ENCODE measurements at places on chromosomes 2 and 18. TPM values are rescaled to one million over a fixed set of nuclear protein-coding genes. Genes with fewer than 3 reads are reported as not detected.
A peak's percentile ranks its signal among the peaks of the same experiment; 100 is the strongest.

ST8SIA5 gene
- polyA plus RNA-seq, result 1.3 TPM

HMSD gene
- 1.1 TPM for polyA plus RNA-seq

DPP4 gene
- 136 TPM for polyA plus RNA-seq

ERICH2 gene
- 1.6 TPM for polyA plus RNA-seq

C2orf78 gene
- not detected for polyA plus RNA-seq

DNAJC27 gene
- polyA plus RNA-seq, result 8.5 TPM

ORMDL1 gene
- 113 TPM for polyA plus RNA-seq

GRCh38 chr2:75199428-75200011 lies at the start of gene TACR1:
Gene TACR1 (minus strand): TSS chr2:75199520. CDS start chr2:75198934, 586 bp downstream.
- peak; percentile 59 for DNase-seq

- DNase-seq, result no peak
Observed at GRCh38 chr18:23669804-23670405, 7.2 kb upstream of the ANKRD29 start.

DNA sequence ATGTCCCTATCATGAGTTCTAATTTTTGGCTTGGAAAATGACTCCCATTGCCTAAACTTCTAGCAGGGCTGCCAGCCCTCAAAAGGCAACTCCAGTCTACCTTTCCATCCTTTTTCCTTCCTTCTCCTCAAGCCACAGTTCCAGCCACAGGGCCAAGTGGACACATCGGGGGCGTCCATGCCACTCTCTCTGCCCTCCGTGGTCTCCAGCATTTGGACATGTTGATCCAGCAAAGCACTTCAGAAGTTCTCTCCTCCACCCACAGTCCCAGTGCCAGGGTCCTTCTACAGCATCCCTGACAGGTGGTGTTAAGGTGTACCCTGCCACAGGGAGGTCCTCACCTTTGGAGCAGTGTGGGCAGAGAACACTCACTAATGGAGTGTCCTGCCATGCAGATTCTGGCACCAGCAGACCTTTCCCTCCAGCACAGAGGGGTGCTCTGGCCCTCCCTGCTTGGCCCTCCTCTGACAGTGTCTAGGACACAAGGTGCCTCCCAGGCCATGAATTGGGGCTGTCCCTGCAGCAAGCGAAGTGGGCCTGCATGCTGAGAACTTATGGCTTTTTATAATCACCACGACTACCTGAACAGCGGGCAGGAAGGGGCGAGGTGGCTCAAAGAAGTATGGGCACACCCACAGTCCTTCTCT lies 1.6 kb upstream of the FABP1 start:
- no peak for DNase-seq

DNA sequence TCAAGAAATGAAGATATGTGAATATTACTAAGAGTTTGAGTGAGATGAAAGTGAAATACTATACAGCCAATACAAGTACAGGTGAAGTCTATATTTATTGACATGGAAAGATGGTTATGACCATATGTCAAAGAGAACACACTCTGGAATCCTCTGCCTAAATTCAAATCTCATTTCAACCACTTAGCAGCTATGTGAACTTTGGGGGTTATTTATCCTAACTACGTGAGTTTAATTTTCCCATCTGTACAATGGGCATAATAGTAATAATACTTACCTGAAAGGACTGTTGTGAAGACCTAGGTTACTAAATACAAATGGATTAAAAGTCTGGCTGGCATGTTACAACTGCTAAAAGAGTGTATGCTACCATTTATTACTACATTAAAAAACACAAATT lies 79.6 kb downstream of the ROCK2 start:
- no peak for DNase-seq

DNA sequence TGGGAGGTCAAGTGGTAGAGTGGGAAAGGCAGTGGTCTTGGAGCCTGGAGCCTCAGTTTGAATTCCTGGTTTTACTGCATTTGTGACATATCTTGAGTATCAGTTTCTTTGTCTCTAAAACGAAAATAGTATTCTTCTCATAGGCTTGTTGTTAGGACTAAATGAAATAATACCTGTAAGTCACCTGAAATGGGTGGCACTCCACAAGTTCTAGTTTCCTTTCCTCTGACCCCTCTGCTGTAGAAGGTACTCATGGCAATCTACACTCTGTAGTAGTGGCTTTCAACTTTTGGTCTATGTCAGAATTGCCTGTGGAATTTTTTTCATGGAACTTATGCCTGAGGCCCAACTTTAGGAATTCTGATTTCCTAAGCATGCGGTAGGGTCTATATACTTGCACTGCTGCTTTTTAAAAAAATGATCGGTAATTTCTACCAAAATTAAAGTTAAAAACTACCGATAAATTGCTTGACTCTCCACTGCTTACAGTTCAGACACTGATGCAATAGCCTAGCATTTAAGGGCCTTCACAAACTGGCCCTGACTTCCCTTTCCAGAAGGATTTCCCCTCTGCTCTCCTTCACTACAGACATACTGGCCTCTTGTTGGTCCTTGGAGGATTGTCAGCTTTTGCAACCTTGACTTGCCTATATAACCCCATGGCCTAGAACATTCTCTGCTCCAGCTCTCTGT lies 47.2 kb downstream of the PLEK start:
- no peak for DNase-seq

DNA sequence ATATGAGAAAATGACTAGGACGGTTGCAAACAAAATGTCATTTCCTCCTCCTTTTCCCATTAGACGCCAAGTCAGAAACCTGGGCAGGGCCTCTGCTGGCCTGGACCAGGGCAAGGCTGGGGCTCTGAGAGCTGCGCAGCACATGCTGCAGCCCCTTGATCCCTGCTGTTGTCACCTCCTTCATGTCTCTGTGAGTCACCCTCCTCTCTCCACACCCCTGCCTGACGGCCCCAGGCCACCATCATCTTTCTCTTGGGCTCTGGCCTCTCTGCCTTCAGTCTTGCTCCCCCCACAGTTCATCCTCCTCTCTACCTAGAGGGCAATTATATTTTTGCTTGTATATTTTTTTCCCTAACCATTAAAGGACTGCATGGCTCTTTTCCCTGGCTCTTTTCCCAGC lies 10.0 kb downstream of the FLACC1 start:
- no peak for DNase-seq

GRCh38 chr2:178397002-178397605 lies 53.9 kb downstream of the PRKRA start:
- no peak for DNase-seq

- DNase-seq, result no peak
Observed at GRCh38 chr2:178395941-178396570, 54.9 kb downstream of the PRKRA start.

DNA sequence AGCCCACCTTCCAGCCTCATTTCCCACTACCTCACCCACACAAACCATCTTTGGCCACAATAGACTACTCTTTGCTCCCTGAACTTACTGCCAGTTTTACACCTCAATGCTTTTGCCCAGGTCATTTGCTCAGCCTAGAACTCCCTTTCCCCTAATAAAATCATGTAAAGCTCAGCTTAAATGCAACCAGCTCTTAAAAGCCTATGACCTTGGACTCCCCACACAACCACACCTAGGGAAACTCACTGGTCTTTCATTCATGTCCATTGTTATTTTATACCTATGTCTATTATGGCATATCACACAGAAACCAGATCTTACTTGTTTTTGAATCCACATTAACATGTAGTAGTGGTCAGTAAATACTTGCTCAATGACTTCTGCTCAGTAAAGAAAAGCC lies 14.5 kb upstream of the XDH start:
- no peak for DNase-seq

- DNase-seq, result no peak
Observed at GRCh38 chr2:19689646-19690168, 212.1 kb downstream of the TTC32 start.

GRCh38 chr2:7523481-7524120 lies 606.4 kb downstream of the RNF144A start:
- DNase-seq, result no peak

DNA sequence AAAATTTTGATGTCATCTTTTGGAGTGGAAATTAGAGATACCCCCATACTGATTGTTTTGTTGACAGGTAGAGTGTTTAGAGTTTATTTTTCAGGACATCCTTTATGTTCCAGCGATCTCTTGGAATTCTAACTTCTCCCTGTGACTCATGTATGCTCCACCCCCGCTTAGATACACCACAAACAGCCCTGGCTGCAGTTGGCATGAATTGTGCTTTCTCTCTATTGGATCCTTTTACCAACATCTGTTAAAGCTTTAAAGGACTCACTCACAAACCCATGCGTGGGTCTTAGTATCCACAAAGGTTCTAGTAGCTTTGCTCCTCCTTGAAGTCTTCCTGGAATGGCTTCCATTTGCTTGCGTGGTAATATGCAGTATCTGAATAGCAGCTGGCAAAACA lies 409.5 kb upstream of the POU3F3 start:
- no peak for DNase-seq

- no peak for DNase-seq
Observed at GRCh38 chr18:38198956-38199355, 633.4 kb upstream of the CELF4 start.

DNA sequence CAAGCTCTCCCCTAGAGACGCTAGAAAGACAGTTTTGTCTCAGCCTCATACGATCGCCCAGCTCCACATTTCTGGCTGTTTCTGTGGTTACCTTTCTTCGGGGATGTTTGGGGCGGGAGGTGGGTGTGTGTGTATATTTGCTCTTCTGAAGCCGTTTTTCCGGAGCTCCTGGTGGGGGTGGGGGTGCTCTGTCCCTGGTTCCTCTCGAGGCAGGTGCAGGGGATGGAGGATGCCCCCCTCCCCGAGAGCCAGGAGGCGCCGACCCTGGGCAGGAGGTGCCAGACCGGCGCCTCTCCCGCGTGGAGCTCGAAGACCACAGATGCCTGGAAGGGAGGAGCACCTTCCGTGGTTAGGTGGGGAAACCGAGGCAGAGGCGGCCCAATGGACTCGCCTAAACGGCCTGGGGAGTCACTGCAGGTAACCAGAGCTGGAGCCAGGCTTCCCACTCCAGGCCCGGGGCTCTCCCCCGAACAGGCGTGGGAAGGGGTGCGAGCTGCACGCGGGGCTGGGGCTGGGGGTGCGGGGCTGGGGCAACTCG lies 694 bp upstream of the HPCAL1 start:
- DNase-seq, result no peak

DNA sequence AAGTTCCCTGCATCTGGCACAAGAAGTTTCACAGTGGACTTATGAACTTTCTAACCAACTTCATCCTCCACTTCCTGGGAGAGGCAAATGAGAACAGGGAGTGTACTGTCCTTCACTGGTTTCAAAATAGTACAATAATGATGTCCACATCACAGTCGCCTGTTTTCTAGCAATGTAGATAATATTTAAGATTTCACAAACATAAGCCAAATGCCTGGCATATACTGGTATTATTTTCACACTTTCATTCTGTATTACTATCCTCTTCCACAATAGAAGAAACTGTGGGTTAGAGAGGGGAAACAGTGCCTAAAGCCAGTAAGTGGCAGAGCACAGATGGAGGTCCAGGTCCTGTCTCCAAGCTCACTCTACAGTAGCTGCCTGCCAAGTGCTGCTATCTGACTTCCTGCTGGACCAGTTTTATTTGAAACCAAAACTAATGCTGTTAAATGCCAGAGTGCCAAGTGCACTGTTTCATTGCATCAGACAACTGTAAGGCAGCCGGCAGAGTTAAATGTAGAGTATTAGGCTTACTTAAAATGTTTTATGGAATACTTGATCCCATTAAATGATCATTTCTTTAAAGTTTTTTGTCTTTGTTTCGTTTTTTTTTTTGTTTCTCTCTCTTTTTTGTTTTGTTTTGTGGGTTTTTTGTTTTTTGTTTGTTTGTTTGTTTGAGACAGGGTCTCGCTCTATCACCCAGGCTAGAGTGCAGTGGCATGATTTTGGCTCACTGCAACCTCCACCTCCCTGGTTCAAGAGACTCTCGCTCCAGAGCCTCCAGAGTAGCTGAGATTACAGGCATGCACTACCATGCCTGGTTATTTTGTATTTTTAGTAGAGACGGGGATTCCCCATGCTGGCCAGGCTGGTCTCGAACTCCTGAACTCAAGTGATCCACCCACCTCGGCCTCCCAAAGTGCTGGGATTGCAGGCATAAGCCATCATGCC lies 15.1 kb downstream of the COBLL1 start:
- DNase-seq, result no peak

GRCh38 chr18:35282353-35282752 lies 7.7 kb downstream of the ZSCAN30 start:
- no peak for DNase-seq

DNA sequence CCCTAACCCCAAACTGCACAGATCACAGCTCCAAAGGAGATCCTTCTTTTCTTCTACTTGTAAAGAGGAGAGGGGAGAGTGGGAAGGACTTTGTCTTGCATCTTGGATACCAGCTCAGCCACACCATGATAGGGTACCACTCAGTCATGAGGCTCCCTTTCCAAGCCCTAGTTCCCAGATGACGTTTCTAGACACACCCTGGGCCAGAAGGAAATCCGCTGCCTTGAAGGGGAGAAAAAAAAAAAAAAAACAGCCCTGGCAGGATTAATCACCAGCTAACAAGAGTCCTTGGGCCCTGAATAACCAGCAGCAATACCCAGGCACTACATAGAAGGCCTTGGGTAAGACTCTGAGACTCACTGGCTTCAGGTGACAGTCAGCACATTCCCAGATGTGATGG lies 36.9 kb downstream of the ST8SIA3 start:
- no peak for DNase-seq

DNA sequence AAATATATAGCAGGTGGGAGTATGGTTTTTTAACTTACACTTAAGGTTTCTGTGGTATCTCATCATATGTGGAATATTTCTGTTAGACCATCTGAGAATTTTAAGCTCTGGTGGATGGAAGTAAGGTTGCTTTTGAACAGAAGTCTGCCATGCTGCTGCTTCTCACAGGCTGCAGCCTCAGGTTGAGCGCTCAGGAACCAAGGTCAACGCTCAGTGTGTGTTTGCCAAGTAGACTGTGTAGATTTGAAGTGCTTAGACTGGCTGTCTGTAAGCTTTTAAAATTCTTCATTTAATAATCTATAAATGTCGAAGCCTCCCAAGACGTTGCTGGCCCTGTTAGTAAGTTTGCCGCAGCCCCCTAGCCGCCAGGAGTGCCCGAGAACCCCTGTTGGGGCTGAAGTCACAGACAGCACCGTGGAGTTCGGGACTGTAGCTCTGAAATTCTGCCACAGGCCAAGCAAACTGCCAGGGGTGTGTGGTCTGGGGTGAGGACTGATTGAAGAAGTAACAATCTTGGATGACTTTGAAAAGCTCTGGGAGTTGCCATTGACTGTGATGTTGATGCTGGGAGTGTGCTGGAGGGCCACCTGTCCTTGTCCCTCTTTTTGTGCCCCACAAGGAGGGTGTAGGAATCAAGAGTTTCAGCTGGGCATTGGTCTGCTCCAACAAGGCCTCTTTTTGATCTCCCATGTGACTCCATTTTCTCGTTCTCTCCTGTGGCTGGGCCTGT lies 26.9 kb downstream of the INPP4A start:
- DNase-seq, result no peak
